Uterine smooth muscle cell (primary cell): ENCODE measurements at places on chromosomes 6 and 20. TPM values are rescaled to one million over a fixed set of nuclear protein-coding genes. Genes with fewer than 3 reads are reported as not detected.

The HSPA12B gene
- total RNA-seq, result 0.11 and 0.12 TPM in 2 replicates

The GTF3C6 gene
- total RNA-seq, result 74.4 and 102 TPM in 2 replicates

The SIRPG gene
- total RNA-seq, result not detected in 2 replicates

The TOX2 gene
- total RNA-seq, result 1.6 and 1.9 TPM in 2 replicates

The HFE gene
- 14.7 and 21.1 TPM in 2 replicates for total RNA-seq

The TPBG gene
- 93.1 and 100 TPM in 2 replicates for total RNA-seq

The PTGIS gene
- total RNA-seq, result 22.4 and 58.2 TPM in 2 replicates

The COL19A1 gene
- total RNA-seq, result under 0.01 and 0.44 TPM in 2 replicates

The OR12D3 gene
- not detected in 2 replicates for total RNA-seq

The ULBP2 gene
- 2.6 and 4.1 TPM in 2 replicates for total RNA-seq

The CTSA gene
- total RNA-seq, result 50.4 and 69.5 TPM in 2 replicates

The ENPP3 gene
- under 0.01 and 0.22 TPM in 2 replicates for total RNA-seq

The PI16 gene
- total RNA-seq, result 0.11 and 0.75 TPM in 2 replicates

The ZFAND3 gene
- 18.3 and 32.6 TPM in 2 replicates for total RNA-seq

The BMP7 gene
- not detected in 2 replicates for total RNA-seq

The WFDC5 gene
- total RNA-seq, result not detected in 2 replicates

The KCNB1 gene
- under 0.01 and 0.12 TPM in 2 replicates for total RNA-seq

The BHLHE23 gene
- not detected in 2 replicates for total RNA-seq

The EFCAB8 gene
- total RNA-seq, result under 0.01 TPM in 1 of 2 replicates, not detected in the other

The TGM2 gene
- total RNA-seq, result 221 and 411 TPM in 2 replicates

The GSTA2 gene
- total RNA-seq, result not detected in 2 replicates

The CST7 gene
- 0.37 TPM in 1 of 2 replicates, not detected in the other for total RNA-seq

The GRM1 gene
- not detected in 2 replicates for total RNA-seq

The PRL gene
- not detected in 2 replicates for total RNA-seq

The KIF6 gene
- total RNA-seq, result 0.33 and 0.87 TPM in 2 replicates

The SLC16A10 gene
- 0.12 and 0.33 TPM in 2 replicates for total RNA-seq

The PSMB8 gene
- 41.2 and 52.1 TPM in 2 replicates for total RNA-seq

The CTAGE9 gene
- total RNA-seq, result not detected in 2 replicates

The IRF4 gene
- under 0.01 TPM in 2 replicates for total RNA-seq
